Bronchial epithelial cell (primary cell): ENCODE measurements at places on chromosomes 5 and 9.

DNA sequence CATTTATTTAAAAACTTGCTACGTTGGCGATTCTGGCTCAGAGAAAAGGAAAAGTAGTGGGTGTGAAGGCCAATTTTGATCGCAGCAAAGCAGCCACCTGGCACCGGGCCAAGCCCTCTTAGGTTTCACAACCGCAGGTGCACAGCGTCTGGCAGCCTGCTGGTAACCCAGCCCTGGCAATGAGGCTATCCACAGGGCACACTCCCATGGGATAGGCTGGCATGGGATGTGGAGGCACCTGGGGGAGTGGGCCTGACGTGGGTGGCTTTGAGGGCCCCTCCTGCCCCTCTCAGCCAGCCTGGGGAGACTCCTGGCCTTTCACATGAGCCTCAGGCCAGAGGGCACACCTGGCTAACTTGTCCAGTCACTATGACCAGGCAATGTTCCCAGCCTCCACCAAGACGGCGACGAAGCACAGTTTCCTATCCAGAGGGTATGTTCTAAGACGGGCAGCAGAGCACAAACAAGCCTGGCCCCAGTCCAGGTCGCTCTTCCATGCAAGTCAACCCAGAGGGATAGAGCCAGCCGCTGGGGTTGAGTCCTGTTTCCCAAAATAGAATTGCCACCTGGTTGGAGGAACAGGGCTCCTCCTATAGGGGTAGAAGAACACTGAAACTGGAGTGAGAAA, 19.0 kb downstream of the CMBL start:
- peak; percentile 62 for DNase-seq

DNA sequence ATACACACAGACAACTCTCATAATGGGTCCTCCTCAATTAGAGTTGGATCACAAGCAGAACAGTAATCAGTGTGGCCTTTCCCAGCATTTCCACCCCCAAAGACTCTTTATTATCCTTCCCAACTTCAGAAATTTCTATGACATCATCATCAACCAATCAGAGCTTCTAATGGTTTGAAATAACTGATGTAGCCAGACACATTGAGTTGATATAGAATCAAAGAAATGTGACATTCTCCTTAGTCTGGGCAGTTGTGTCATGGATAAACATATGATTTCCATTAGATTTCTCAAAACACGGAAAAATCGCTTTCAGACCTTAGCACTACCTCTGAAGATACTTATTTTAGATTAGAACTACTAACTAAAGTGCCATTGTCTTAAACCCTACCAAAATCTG, 75.7 kb upstream of the NFIB start:
- DNase-seq, result no peak

DNA sequence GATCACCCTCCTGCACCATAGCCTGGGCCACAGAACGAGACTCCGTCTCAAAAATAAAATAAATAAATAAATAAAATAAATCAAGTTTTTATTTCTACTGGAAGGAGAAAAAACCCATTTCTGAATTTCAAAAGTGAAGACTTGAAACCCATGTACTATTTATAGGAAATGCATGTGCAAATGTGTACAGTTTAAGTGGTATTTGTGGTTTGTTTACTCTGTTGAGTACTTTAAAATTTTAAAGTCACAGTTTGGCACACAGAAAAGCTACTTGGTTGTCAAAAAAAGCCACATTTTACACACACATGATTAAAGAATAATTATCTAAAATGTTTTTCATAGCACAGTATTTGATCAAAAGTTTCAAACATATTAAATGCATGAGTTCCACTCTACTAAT, 43.6 kb downstream of the NR3C1 start:
- DNase-seq, result no peak

- DNase-seq, result no peak
Measured at GRCh38 chr9:101132801-101133200, 104.3 kb downstream of the PLPPR1 start.

DNA sequence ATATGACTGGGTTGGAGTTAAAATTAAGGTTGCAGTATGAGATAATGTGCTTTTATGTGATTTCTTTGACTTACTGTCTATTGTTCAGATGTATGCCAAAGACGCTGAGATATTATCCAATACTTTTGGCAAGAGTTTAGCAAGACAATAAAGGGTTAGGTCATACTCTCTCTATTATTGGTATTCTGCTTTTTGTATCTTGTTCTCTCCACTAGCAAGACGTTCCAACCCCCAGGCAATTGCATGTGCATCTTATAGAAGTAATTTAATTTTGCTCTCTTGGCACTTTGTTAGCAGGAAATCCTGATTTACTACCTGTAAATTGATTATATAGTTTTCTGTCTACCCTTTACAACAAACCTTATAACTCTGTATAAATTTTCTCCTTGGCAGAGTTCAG, 1093.6 kb downstream of the CDH9 start:
- no peak for DNase-seq

- DNase-seq, result peak; percentile 84
Measured at GRCh38 chr9:110526426-110526825, 53.1 kb downstream of the SVEP1 start.

DNA sequence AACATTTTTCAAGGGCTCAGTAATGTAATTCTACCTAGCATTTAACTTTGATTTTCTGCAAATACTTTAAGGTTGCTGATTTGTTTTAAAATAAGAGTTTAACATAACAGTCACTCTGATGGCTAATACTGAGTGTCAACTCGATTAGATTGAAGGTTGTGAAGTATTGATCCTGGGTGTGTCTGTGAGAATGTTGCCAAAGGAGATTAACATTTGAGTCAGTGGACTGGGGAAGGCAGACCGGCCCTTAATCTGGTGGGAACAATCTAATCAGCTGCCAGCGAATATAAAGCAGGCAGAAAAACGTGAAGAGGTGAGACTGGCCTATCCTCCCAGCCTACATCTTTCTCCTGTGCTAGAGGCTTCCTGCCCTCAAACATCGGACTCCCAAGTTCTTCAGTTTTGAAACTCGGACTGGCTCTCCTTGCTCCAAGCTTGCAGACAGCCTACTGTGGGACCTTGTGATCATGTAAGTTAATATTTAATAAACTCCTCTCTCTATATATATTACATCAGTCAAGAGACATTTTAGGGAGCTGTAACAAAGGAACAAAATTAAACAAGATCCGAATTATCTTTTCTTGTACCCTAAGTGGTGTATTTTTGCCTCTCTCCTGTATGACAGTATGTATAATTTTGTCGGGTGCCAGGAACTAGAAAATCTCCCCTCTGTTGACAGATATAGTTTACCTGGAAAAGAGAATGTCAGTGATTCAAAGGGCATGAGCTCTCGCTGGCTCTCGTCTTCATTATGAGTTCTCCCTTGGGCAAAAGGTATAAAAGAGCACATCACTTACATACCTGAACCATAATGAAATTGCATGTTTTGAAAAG, 576.1 kb downstream of the LRRC70 start:
- no peak for DNase-seq

GRCh38 chr5:132777209-132778069, at the start of gene SEPTIN8:
Gene SEPTIN8 (minus strand): TSS chr5:132777239. CDS start chr5:132777137, 102 bp downstream.
- DNase-seq, result no peak

DNA sequence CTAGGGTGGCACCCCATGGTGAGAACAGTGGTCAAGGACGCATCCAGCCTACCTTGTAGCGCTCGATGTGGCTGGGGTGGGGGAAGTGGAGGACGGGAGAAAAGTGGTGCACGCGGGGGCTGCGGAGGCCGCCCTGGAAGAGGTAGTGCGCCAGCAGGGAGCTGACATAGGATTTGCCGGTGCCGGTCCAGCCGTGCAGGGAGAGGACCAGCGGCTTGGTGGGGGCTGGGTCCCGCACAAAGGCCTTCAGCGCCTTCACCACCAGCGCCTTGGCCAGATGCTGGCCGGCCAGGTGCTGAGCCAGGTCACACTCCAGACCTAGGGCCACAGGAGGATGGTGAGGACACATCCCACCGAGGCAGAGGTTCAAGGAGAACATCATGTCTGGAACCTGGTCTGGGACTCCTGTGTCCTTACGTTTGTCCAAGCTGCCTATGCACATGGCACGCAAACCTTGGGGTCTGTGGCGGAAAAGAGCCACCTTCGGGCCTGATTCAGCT, 797 bp downstream of the TOR2A start:
- DNase-seq, result no peak

DNA sequence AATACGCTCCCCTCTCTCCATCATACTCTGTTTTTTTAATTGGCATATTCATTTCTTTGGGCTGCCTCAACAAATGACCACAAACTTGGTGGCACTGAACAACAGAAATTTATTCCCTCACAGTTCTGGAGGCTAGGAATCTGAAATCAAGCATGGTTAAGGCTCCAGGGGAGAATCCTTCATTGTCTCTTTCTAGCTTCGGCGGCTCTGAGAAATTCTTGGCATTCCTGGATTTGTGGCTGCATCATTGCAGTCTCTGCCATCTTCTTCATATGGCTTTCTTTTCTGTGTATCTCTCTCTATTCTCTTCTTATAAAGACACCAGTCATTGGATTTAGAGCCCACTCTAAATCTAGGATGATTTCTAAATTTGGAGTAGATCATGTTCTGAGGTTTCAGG, 10.9 kb upstream of the SLC24A2 start:
- no peak for DNase-seq

DNA sequence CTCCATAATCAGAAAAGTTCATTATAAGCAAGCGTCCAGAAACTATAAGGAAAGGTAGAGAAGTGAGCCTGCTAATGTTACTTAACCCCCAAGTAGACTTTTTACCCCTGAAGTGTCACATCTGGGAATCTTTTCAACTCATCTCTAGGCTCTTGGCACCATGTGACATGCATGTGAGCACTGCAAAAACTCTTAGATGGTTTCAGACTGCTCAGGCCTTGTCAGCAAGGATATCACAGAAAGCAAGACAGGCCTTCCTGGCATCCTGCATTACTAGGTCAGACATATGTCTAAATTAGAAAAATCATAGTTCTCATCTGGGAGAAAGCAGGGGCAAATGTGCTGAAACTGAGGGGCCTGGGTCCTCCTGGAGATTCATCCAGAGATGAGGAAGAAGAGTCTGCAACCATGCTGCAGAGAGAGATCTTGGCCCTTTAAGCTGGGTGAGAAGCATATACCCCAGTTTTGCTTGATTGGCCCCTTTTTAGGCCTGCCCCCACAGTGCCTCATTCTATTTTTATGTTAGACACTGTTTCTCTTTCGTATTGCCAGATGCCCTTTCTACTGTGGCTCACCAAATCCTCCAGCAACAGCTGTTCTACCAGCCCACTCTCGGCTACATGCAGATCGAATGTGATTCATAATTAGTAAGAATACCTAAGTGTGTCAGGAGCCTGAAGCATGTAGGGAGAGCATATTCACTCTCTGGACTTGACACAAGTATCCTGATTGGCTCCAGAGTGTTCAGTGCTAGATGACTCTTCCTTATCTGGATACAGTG, 19.0 kb downstream of the TMEM8B start:
- peak; percentile 98 for DNase-seq

- DNase-seq, result no peak
Measured at GRCh38 chr9:22363421-22363887, 83.2 kb upstream of the DMRTA1 start.

DNA sequence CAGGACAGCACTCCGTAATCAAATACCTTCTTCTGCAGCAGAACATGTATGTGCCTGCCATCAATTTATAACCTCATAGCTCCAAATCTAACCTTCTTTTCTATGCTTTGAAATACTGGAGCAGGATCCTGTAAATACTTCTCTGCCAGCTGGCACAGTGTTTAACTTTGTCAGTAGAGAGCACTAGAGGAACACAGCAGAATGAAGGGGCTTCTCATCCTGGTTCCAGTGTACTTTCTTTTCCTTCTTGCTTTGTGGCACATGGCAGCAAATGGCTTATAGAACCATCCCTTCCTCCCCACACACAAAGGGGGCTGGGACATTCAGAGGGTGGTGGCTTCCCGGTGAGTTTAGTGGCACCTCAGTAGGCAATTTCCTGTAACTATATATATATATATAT, 3.8 kb upstream of the FBXW11 start:
- no peak for DNase-seq

GRCh38 chr9:656926-657568, 184.4 kb upstream of the DMRT1 start:
- peak; percentile 80 for DNase-seq

DNA sequence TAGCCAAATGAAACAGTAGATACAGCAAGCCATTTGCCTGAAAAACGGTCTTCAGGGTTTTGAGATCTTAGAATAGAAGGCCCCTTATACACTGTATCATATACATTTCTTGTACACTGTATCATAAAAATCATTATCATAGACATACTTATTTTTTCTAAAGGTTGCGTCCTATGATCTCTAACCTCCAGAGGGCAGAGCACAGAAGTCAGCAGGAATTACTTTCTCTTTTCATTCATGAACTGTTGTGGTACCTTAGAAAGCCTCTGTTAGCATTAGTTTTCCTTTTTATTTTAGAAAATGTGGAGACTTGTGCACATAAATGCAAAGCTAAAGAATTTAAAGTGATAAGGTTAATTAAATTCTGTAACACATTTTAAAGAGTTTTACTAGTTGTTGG, 115.4 kb downstream of the OXCT1 start:
- DNase-seq, result no peak

GRCh38 chr5:54713923-54714581, 196.5 kb downstream of the SNX18 start:
- no peak for DNase-seq
